Activated CD4-positive, alpha-beta memory T cell treated with anti-CD3 and anti-CD28 coated beads for 36 hours (primary cell): ENCODE measurements at places on chromosomes 13 and 19.

GRCh38 chr19:34230820-34231219, 23.5 kb upstream of the GARRE1 start:
- no peak for DNase-seq

DNA sequence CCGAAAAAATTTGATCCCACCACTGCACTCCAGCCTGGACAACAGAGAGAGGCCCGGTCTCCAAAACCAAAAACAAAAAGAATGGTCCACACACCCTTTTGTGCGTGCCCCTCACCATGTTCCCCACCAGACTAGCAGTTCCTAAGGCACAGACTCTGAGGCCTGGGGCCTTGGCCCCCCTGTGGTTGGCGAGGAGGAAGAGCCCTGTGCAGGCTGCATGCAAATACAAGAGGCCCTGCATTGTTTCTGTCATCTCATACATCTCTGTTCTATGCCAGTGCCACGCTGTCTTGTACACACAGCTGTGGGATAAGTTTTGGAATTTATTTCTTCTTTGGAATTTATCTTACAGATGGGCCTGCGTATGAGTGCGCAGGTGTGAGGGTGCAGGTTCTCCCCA, 4.7 kb upstream of the YJEFN3 start:
- DNase-seq: no peak

GRCh38 chr13:76635232-76636230, 250.7 kb downstream of the KCTD12 start:
- DNase-seq: no peak

GRCh38 chr13:113152984-113153809, 5.3 kb upstream of the PROZ start:
- peak; percentile 27 for DNase-seq

DNA sequence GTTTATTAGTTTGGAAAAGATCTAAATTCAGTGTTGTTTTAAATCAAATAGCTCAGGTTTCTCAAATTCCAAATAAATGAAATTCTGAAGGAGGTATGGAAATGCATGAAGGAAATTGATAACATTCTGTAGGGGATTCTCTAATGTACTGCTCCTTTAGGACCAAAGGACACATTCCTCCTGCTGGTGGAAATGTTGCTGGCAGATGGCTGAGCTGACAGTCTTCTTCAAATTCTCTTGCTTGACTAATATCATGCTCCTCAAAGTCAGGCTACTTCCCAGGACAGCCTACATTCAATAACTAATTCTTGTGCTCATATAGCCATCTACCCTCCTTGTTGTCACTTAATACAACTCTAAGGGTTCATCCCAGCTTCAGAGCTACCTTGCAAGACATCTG, 1118.5 kb downstream of the PCDH9 start:
- DNase-seq: no peak

DNA sequence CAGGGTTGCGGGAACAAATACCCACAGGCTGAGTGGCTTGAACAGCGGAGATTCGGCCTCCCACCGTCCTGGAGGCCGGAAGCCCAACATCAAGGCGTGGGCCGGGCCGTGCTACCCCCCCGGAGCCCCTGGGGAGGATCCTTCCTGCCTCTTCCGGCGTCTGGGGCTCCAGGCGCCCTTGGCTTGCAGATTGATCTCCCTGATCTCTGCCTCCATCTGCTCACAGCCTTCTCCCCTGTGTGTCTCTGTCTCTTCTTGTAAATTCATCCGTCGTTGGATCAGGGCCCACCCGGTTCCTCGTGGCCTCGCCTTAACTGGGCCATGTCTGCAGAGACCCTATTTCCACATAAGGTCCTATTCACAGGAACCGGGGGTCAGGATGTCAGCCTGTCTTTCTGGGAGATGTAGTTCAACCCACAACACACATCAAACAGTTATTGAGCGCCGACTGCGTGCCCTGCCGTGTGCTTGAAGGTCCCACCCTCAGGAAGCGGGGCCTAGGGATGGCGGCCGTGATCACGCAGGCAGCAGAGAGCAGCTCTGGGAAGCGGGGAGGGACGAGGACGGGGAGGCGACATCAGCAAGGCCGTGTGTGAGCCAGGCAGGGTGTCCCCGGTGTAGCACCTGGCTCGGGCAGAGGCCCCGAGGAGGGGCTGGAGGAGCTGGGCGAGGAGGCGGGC, 21.3 kb downstream of the HCN2 start:
- DNase-seq: peak; percentile 78

DNA sequence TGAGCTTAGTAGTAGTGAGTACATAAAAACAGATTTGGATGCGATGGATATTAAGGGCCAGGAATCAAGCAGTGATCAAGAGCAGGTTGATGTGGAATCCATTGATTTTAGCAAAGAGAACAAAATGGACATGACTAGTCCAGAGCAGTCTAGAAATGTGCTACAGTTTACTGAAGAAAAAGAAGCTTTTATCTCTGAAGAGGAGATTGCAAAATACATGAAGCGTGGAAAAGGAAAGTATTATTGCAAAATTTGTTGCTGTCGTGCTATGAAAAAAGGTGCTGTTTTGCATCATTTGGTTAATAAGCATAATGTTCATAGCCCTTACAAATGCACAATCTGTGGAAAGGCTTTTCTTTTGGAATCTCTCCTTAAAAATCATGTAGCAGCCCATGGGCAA, 11.4 kb downstream of the CHAMP1 start:
- DNase-seq: no peak

DNA sequence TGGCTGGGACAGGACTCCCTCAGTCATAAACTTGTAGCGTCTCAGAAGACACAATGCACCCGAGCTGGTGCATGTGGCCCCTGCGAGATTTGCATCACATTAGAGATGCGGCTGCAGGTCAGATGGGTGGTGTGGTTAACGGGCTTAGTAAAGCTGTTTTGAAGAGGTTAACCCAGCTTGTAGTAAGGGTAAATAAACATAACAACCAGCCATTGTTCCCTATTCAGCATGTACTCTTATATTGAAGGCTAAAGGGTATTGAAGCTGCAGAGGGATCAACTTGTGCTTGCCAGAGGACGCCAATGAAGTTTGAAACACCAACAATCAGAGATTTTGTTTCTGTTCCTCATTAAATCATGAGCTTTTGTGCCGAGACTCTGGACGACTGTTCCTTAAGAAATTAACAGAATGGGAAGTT, 79.4 kb downstream of the ZIC5 start:
- no peak for DNase-seq

DNA sequence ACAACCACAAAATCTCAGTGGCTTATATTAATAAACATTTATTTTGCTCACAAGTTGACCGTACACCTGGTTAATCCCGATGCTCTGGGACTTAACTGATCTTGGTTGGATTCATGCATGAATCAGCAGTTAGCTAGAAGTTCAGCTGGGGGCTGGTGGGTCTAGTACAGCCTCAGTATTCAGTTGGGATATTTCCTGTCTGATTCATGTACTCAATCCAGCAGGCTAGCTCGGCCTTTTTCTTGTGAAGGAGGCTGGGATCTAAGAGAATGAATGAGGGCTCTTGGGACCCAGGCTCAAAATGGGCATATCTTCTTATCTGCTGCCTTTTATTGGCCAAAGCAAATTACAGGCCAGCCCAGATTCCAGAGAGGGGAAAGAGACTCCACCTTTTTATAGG, 178.8 kb downstream of the KCTD12 start:
- DNase-seq: no peak

DNA sequence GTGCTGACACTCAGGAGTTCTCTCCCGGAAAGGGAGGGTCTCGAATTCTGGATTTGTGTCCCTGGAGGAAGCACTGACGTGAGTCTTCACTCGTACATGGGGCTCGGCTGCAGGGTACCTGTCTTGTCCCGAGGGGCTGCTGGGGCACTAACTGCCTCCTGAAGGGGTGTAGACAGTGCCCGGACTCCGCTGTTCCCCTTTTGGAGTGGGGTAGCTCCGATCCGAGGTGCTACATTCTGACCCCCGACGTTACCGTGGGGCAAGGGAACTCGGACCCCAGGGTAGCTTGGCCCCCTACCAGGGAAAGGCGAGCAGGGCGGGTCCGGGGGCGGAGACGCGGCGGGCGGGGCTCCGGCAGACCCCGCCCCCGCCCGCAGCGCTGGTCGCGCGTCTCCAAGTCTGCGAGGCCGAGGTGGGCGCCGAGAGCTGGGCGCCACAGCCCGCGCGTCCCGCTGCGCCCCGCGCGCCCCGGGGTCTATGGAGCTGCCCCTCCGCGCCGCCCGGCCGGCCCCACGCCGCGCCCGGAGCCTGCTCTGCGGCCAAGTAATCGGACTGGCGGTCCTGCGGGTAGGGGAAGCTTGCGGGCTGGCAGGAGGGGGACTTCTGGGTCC, at the start of gene NPAS1:
Gene NPAS1, plus strand, starts transcription at position 407 of the 611 bp plus-strand sequence. CDS start 1,211 bp downstream, outside the sequence.
- DNase-seq: no peak

- DNase-seq: no peak
Measured at GRCh38 chr13:30362869-30363268, 55.5 kb upstream of the KATNAL1 start.

- no peak for DNase-seq
Measured at GRCh38 chr13:76756451-76756850, 129.8 kb downstream of the KCTD12 start.

GRCh38 chr13:110334256-110334655, 27.2 kb downstream of the COL4A2 start:
- no peak for DNase-seq

DNA sequence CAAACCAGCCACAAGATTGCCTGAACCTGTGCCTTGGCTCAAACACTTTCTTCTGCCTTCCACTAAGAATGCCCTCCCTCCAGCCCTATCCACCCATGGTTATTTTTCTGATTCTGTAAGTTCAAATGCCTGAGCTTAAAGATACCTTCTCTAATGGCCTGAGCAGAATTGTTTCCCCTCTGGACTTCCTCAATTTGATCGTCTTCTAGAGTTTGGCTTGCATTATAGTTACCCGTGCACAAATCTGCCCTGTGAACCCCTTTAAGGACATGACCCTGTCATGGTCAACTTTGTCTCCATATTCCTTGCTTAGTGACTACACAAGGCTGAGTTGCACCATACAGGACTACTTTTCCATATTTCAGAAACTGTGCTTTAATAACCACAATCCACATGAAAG, 481.0 kb downstream of the FOXO1 start:
- no peak for DNase-seq

GRCh38 chr13:99196466-99197116, 4.1 kb upstream of the UBAC2 start:
- DNase-seq: no peak

DNA sequence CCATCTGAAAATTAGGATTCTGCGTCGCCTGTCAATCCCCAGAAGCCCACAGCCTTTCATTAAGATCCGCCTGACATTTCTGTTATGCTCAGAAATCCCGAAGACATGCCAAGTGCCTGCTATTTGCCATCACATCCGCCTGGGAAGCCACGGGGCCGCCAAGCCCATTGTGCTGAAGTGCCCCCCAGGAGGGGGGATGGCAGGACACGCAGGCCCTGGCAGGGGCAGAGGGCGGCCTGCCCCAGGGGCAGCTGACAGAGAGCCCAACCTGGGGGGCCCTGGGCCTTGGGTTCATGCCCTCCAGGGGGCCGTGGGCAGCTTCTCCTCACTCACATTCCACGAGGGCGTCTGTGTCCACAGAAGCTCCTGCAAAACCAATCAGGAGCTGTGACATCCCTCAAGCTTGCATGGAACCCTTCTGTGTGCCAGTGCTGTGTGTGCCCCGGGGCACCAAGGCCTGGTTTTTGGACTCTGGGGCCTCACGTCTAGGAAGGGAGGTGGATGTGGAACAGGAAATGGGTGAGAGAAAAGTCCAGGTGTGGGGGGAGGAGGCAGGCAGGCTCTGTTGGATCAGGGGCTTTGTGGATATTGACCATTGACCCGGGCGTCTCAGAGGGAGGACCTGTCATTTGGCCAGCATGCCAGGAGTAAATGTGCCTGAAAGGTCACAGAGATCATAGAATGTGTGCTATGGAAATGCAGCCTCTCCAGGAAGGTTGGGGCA, 122.9 kb downstream of the URI1 start:
- DNase-seq: no peak

DNA sequence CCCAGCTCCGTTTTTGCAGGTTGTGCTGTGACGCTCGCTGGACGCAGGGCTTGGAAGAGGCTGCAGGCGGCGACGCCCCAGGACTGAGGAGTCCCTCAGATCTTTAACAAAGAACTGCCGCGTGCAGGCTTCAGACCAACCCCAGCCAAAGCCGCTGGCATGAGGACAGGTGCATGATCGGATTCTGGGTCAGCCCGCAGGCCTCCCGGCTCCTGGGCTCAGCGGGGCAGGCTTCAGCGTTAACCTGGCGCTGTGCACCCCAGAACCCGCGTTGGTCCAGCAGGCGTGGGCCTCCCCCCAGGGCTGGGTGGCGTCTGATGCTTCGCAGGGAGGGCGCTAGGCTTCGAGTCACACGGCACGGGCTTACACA, 920 bp upstream of the TIMM13 start:
- no peak for DNase-seq

GRCh38 chr13:49657241-49657641, 28.9 kb downstream of the ARL11 start:
- DNase-seq: no peak

- DNase-seq: no peak
Measured at GRCh38 chr13:112245179-112245724, 130.9 kb upstream of the SPACA7 start.

GRCh38 chr19:13981021-13981420, 25.1 kb downstream of the RFX1 start:
- DNase-seq: no peak

DNA sequence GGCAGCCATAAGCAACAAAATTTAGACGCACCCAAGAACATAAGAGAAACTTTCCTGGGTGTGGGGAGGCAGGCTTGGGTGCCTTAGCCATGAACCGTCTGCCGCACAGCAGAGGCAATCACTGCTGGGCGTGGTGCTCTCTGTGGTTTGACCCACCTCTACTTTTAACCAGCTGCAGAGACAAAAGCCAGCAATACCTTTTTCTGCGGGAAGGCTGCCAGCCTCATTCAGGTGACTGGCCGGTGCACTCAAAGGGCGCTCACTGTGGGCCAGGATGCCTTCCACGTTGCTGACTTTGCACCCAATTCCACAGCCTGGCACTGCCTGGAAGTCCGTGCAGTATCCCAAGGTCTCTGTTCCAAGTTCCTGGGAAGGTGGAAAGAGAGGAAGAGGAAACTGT, 69.1 kb downstream of the ATP7B start:
- DNase-seq: peak; percentile 29

DNA sequence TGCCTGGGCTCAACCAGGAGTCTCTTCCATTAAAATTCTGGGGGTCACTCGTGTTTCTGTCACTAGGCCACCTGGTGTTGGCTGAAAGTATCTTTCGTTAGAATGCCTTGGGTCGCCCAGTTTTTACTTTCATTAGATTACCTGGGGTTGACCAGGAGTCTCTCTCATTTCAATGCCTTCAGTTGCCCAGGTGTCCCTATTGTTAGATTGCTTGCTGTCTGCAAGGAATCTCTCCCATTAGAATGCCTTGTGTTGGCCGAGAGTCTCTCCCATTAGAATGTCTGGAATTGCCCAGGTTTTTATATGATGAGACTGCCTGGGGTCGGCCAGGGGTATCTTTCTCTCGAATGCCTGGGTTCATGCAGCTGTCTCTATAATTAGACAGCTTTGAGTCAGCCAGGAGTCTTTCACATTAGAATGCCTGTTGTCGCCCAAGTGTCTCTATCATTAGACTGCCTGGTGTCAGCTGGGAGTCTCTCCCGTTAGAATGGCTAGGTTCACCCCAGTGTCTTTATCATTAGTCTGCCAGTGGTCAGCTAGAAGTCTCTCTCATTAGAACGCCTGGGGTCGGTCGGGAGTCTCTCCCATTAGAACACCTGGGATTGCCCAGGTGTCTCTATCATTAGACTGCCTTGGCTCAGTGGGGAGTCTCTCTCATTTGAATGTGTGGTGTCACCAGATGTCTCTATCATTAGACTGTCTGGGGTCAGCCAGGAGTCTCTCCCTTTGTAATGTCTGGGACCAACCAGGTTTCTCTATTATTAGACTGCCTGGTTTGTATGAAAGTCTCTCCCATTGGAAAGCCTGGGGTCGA, 1446.8 kb downstream of the UQCRFS1 start:
- DNase-seq: no peak
